ENCODE measurements at places on chromosomes 11 and 22.

DNA sequence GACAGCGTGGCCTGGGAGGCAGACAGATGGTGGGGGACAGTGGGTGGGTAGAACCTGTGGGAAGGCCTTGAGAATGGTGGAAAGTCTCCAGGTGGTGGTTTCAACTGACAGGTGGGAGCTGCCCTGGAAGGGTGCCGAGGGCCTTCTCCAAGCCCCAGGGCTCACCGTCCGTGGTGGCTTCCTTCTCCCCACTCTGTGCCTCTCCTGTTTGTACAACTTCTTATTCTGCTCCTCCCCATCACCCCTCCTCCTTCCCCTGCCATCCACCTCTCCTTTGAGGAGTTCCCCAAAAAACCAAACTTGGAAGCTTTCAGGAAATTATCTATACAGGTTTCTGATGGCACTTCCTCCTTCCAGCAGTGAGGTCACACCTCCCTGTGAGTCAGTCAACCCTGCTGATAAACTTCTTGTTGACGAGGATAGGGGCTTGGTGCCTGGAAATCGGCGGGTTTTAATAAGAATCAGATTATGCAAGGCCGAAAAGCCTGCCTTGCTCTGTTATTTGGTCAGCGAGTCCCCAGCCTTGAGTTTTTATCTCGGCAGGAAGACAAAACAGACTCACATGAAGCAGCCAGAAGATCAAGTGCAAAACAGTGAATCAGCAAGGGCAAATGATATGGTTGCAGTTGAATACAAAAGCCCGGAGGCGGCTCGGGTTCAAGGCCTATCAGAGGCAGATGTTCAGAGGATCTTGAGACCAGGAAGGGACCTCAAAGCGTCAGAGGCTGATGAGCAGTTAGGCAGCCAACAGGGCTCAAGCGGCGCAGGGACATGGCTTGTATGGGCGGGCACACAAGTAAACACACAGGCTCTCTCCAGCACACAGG lies 9.5 kb upstream of the ST3GAL4 start:
- no peak for DNase-seq

DNA sequence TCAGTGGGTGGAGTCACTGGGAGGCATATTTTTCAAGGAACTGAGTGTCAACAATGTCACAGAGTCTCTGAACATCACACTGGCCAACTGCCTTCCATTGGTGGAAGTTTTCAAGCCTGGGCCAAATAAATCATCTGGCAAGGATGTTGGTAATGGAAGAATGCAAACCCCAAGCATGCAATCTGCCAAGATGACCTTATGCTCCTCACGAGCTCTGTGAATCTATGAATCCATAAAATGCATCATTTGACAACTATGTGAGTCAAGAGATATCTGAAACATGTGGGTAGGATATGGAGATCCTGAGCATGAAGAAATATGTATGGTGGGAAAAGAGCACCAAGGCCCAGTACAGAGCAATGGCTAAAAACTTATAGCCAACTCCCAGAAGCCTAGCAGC lies 122.2 kb downstream of the PLEKHA7 start:
- no peak for DNase-seq

DNA sequence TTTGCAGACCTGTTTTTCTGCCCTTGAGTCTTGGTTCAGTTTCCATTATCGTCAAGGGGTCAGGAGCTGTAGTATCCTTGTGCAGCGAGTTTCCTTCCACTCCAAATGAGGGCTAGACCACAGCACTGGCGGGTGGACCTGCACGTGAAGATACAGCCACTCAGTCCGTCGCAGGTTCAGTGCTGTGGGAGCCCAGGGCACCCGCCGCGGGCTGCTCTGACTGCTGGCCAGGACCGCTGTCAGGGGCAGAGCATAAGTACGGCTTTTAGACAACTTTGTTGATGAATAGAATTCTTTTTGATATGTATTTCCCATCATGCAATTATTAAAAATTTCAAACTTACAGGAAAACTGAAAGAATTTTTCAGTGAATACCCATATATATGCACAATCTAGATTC lies 56.6 kb downstream of the NF2 start:
- no peak for DNase-seq

GRCh38 chr11:86134580-86135318 lies 65.9 kb upstream of the PICALM start:
- no peak for DNase-seq

DNA sequence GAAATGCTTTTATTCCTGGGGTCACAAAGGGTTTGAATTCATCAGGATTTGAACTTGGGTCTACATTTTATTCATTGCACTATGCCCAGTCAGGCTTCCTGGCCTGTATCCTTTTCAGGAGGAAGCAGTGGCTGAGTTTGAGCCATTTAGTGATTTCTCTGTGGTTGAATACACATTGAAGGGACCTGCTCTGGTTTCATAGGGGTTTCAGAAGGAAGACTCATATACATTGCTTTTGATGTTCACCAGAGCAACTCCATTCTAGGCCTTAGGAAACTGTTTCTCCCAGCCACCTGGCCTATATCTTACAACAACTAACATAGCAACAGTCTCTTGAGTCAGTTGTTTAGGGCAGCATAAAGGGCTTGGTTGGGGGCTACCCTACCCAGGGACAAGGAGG lies 165.7 kb downstream of the INSC start:
- DNase-seq: no peak

GRCh38 chr11:83437939-83438338 lies 151.8 kb upstream of the CCDC90B start:
- no peak for DNase-seq

DNA sequence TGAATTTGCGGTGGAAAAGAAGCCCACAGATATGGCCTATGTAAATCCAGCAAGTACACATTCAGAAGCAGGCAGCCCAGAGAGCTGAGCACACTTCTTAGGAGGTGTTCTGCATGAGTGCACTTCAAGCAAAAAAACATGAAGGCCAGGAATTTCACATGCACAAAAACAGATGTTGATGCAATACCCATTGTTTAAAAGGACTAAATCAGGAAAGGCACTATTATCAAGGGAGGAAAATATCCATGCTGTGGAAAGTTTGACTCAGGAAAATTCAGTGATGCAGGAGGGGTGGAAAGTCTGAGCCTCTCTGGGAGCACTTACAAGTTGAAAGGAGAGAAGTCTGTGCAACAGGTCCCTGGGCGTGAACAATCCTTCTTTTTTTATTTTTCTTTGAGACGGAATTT lies 15.8 kb upstream of the CARS1 start:
- DNase-seq: no peak

GRCh38 chr22:30212363-30212995 lies 34.1 kb downstream of the LIF start:
- DNase-seq: peak; percentile 37

GRCh38 chr22:22687638-22688500 lies 43.5 kb downstream of the GGTLC2 start:
- peak; percentile 55 for DNase-seq

GRCh38 chr11:124865902-124866851 lies 945 bp downstream of the ROBO3 start:
- DNase-seq: no peak

GRCh38 chr11:79960461-79960860 lies 519.6 kb upstream of the TENM4 start:
- no peak for DNase-seq

- DNase-seq: no peak
These were observed 525.7 kb upstream of the CNTN5 start for GRCh38 chr11:98495016-98495415.

GRCh38 chr11:77723024-77723423 lies 85.4 kb upstream of the CLNS1A start:
- DNase-seq: no peak

GRCh38 chr11:91261513-91261912 lies 963.1 kb upstream of the FAT3 start:
- DNase-seq: no peak

DNA sequence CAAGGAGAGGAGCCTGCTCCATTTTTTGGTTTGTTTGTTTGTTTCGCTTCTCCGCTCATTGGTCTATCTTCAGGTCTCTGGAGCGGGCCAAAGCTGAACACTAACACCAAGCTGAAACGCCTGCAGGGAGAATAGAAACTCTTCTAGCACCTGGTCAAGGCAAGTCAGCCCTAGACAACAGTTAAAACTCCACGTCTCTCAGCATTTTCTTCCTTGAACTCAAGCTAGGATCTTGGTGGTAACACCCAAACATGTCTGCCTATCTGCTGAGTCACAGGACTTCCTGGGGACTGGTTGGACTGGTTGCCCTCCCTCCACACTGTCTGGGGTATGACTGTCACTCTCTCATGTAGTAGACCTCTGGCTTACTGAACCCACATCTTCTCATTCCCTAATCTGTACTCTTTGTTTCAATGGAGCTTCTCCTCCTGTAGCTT lies 23.9 kb upstream of the RBFOX2 start:
- DNase-seq: no peak

GRCh38 chr11:117833401-117833891 lies 8.9 kb upstream of the FXYD2 start:
- peak; percentile 11 for DNase-seq

DNA sequence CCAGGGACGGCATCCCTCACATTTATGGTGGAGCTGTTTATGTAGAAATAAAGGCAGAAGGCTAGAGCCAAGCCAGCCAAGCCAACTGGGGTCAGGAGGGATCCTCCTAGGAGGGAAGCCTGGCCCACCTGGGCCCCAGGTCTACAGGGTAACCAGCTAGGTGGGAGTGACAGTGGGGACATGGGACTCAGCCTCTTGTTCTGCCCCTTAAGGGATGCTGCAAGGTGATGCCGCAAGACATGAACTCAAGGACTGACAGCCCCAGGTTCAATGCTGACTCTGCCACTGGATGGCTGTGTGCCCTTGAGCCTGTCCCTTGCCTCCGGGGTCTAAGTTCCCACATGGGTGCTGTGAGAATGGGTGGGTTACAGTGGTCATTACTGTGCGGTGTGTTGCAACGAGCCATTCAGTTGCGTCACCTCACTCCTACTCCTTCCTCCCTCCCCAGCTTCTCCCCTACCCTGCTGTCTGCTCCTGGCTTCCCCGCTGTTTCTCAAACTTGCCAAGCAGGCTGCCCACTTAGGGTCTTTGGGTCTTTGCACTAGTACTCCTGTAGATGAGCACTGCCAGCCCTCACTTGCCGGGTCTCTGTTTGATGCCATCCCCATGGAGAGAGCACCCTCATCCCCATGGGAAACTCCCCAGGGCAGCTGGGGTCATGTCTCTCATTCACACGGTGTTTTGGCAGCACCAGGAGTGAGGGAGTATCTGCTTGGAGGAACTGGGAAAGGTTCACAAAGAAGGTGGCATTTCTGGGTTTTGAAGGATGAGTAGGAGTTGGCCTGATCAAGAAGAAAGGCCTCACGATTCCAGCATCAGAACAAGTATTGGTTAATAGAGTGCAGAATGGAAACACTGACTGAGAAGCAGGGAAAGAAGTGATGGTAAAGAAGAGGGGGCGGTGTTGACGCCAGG lies 43.0 kb upstream of the RTL6 start:
- no peak for DNase-seq

- DNase-seq: no peak
These were observed 688.3 kb upstream of the FAT3 start for GRCh38 chr11:91536366-91536765.

DNA sequence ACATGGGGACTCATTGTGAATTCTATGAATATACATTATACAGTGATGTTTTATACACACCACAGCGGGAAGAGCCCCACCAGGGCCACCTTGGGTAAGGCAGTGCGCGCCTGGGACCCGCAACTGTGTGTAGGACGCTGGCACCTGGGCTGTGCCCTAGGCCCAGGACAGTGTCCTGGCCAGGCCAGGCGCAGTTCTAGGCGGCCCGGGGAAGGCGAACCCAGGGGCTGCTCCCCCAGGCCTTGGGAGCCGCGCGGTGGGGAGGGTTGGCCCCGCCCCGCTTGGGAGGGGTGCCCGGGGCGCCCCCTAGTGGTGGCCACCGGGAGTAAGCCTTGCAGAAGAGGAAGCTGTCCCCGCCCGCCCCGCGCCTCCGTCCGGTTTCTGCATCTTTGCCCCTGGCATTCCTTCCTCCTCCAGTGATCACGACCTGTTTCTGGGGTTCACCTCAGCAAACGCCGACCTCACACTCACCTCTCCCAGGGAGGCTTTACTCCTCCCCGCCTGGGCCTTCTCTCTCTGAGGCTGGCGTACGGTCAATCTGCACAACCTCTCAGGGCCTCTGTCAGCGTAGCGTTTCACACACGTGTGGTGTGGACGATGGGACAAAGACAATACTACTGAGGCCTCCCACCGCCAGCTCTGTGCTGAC lies 9.5 kb upstream of the EHD1 start:
- peak; percentile 72 for DNase-seq
